ENCODE measurements at places on chromosomes 4 and X. TPM values are rescaled to one million over a fixed set of nuclear protein-coding genes. Genes with fewer than 3 reads are reported as not detected.
A peak's percentile ranks its signal among the peaks of the same experiment; 100 is the strongest.

DNA sequence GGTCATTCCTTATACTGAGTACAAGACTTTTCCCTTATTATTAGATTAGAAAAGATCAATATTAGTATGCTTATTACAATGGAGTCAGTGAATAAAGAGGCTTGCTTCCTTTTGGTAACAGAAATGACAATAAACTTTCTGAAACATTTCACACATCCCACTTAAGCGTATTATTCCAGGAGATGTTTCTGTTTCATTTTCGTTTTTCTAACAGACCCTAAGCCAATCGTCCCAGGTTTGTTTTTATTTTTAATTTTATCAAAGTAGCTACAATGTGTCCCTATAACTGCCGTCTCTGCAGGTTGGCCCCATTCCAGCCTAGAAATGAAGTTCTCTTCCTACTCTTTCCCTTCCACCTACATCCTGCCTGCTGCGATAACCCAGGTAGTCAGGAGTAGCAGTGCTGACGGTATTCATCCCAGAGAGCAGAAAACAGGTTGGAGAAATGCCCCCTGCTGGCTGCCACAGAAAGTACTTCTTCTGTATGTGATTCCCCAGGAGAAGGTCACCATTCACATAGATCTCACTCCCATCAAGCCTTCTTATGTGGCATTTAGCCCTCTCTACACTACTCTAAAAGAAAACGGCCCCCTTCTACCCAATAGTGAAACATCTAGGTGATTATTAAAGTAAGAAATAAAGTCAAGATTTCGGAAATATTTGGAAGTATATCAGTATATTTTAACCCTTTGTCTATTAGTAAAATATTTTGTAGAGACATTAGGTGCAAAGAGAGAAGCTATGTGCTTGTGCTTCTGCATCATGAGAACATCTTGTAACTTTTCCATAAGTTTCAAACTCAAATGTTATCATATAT, 40.4 kb downstream of the ENPEP start:
- DNase-seq, result peak; percentile 78

DNA sequence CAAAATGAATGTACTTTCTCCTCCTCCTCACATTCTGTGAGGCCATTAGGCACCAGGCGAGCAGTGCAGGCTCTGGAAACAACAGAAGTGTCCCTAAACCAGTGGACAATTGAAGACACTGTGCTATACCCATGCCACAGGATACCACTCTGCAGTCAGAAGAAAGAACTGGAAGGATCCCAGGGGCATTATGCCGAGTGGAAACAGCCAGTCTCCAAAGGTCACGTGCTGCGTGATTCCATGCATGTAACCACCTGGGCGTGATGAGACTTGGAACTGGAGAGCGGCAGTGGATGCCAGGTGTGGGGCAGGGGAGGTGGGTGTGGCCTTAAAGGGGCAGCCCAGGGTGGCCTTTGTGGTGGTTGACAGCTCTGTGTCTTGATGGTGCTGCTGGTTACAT, 139.4 kb downstream of the EVC2 start:
- DNase-seq, result no peak

DNA sequence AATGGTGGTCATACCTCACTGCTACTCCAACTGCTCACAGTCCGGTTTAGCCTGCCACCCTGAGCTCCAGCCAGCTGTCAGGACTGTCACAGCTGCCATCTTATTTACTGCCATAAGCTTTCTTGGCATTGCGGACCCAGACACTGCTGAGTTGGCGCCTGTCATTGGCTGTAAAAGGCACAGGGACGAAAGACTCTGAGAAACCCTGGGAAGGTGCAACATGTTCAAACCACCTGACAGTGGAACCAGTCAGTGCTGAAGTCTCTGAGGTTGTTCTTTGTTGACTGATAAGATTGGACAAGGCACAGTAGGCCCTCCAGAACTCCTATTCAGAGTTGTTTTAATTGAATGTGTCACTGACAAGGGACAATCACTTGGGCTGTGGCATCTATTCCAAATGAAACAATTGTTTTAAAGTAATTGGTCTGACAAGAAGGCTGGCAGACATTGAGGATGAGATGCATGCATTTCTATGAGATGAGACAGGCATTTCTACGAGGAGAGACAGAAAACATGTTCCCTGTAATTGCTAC, 927.8 kb downstream of the STPG2 start:
- DNase-seq, result no peak

DNA sequence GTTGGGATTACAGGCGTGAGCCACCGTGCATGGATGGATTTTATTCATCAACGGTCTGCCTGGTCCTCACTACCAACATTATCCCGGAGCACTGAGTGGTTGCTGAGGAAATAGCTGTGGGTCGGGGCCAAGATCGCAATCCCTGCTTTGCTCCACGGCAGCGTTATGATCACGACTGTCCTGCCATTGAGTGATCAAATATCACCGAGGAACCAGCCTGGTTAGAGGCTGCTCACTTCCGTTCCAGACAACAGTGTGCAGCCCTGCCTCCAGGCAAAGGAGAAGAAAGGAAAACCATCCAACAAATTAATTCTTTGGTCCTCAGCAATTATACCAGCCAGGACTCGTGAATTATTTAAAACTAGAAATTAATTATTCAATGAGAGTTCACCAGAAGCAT, 70.6 kb upstream of the TBL1X start:
- no peak for DNase-seq

- no peak for DNase-seq
Measured at GRCh38 chrX:53599781-53600396, 86.6 kb downstream of the HUWE1 start.

DNA sequence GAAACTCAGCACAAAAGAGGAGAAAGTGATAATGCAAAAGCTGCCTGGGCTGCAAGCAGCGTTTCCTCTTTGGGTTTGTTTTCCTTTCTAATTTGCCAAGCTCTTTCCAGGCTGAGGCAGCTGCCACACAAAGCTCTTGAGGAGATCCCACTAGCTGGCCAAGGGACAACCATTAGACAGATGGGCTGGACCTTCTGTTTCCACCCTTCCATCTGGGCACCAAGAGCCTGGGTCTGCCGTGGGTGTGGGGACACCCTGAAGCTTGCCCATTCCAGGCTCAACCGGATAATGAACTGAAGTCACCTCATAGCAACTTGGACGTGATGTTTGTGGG, 194.6 kb upstream of the C1QTNF7 start:
- peak; percentile 20 for DNase-seq

- no peak for DNase-seq
Measured at GRCh38 chr4:19727141-19727540, 524.6 kb upstream of the SLIT2 start.

DNA sequence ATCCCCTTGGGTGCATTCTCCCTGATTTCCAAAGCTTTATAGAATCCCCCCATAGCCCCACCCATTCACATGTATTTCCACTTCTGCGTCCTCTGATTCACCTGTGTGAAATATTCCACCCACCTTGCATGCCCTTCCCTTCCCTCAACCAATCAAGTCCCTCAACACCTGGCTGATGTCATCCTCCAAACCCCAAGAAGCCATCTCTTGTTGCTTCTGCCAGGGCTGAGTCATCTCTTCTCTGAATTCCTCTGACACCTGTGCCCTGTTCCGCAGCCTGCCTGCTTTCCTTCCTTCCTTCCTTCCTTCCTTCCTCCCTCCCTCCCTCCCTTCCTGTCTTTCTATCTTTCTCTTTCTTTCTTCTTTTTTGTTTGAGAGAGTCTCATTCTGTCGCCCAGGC, 9.9 kb downstream of the CRMP1 start:
- no peak for DNase-seq

DNA sequence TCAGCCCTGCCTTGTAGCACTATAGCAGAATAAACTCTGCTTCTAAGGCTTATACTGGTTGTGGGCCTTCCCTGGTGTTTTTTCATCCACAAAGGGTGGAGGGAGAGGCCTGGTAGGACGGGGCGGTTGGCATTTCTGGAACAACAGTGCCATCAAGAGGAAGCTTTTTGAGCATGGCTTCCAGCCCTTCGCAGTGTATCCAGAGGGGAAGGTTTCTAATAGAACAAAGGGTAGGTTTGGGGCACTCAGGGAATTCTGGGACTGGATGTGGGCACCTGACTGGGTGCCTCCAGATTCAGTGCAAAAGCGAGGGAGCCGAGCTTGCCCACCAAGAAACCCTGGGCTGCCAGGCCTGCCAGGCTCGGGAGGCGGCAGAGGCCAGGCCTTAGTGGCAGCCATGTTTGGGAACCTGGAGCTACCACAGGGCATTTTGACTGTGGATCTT, 229.6 kb upstream of the AGTR2 start:
- DNase-seq, result no peak

DNA sequence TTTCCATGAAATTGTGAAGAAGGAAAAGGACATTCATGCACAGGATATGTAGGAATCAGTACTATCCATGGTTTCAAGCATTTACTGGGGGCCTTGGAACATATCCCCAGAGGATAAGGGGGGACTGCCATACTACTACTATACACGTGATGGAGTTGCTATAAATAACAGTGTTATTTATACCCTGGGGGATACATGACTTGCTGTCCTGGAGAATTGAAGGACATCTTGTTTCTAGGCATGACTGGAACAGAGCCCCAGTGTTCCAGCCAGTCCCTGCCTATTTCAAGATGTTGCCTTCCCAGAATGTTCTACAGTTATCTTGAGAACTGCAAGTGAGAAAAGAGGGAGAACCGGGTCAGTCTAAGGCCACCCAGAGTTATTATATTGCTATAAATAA, 39.6 kb upstream of the ZNF81 start:
- no peak for DNase-seq

DNA sequence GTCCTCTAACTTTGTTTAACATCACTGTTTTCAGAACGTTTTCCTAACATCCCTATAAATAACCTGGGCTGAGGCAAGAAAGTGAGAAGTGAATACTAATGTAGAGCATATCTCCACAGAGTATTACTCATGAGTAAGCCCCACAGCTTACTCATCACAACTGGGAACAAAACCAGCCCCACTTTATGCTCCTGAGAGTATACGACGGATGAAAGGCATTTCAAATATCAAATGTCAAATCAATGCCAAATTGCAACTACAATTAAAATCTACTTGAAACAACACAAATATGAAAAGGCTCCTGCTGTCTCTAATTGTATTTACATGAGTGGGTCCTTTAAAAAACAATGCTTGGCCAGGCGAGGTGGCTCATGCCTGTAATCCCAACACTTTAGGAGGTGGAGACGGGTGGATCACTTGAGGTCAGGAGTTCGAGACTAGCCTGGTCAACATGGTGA, 41.2 kb downstream of the SH3RF1 start:
- no peak for DNase-seq

GRCh38 chrX:47743504-47743903, 84.5 kb upstream of the UXT start:
- no peak for DNase-seq

COX7B gene
- 320 TPM for total RNA-seq

Data from activated CD4-positive, alpha-beta memory T cell treated with anti-CD3 and anti-CD28 coated beads for 36 hours (primary cell).